ENCODE measurements at places on chromosomes 3 and 15.

- no peak for DNase-seq
These were observed 66.6 kb upstream of the ST8SIA2 start for GRCh38 chr15:92327033-92327432.

DNA sequence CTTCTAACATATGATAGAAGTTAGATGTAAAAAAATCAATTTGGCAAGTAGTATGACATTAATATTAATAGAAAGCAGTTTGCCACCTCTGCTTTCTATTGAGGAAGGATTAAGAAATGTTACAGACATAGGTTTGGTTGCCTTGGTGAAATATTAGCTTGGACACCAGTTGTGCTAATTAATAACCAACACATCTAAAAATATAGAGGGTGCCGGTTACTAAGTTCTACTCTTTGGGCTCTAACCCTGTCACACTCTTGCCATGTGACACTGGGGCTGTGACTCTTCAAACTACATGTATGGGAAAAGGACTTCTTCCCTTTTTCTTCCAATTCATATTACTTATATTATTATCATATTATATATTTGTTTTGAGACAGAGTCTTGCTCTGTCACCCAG lies 64.4 kb downstream of the TRIM71 start:
- DNase-seq: no peak

DNA sequence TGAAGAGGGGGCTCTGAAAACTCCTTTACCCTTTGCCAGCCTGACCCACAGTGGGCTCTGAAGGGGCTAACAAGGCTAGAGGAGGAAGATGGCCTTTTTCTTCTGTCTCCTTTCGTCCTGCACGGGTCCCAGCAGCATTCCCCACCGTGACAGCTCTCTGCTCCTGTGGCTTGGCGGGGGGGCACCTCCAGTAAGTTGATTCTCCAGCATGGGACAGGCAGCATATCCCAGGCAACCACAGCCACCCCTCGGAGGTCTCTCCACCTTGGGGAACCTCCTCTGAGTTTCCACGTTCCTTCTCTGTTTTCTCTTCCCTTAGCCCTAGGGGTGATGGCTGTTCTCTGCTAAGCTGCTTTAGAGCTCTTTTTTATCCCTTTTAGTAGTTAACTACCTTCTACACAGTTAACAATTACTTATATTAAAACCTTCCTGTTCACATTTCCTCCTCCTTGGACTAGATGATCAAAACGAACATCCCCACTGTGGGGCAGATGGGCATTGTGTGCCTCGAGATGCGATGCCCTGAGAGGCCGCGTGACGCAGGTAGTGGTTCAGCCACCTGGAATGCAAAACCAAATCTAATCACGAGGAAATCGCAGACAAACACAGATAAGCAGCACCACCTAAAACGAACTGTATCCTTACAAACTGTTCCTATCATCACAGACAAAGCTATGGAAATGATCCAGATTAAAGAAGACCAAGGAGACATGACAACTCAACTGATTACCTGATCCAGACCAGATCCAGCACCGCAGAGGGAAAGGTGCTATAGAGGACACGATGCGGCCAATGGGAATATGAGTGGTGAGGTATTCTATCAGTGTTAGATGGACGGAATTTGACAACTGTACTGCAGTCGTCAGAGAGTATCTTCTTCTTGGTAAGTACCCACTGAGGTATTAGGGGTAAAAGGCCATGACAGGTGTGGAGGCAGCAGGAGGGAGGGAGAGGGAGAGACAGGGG lies 27.7 kb downstream of the TSPAN3 start:
- DNase-seq: no peak

- DNase-seq: no peak
These were observed 636.8 kb downstream of the MECOM start for GRCh38 chr3:169026543-169027182.

- no peak for DNase-seq
These were observed 42.0 kb upstream of the MEIS2 start for GRCh38 chr15:37142371-37142770.

DNA sequence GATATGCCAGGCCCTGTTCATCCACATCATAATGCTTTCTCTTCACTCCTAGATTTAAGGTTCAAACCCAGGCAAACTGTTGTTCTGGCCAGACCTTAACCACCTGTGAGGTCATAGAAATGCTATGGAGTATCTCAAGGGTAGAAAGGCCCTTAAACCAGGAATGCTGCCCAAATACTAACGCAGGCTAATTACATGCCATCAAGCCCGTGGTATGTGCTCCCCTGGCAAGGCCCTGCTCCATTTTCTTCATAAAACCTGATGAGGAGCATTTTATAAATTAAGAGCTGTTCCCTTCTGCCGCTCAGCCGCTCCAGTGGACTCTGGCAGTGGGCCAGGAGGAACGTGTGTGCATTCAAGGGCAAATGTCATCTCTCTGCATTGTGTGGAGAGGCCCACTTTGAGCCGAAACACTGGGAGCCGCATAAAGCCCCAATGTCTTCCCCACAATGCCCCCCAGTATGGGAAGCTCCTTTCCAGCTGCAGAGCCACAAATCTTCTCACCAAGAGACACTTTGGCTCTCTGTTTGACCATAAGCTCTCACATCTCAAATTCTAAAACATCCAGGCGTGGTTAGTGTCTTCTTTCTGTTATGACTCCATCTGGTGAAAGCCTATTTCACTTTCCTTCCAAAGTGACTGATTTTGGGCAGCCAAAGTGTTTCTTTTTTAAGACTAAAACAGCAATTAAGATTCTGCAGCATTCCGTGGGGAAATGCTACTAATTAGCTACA lies 210.8 kb upstream of the NR2E3 start:
- peak; percentile 27 for DNase-seq

DNA sequence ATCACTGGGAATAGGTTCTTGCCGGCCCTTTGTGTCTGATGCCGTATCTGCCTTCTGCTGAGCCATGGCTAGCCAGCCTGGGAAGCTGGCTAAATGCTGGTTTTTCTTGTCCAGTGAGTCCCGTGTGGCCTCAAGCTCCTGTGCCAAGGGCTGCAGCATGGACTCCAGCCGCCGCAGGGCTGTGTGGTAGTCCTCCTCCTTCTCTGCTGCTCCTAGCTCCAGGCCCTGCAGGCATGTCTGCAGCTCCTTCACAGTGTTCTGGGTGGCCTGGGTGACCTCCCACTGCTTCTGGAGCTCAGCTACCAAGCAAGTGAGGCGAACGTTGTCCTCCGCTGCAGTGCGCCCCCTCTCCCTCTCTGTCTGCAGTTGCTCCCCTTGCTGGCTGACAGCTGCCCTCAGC lies 24.9 kb downstream of the CXCR6 start:
- DNase-seq: no peak

DNA sequence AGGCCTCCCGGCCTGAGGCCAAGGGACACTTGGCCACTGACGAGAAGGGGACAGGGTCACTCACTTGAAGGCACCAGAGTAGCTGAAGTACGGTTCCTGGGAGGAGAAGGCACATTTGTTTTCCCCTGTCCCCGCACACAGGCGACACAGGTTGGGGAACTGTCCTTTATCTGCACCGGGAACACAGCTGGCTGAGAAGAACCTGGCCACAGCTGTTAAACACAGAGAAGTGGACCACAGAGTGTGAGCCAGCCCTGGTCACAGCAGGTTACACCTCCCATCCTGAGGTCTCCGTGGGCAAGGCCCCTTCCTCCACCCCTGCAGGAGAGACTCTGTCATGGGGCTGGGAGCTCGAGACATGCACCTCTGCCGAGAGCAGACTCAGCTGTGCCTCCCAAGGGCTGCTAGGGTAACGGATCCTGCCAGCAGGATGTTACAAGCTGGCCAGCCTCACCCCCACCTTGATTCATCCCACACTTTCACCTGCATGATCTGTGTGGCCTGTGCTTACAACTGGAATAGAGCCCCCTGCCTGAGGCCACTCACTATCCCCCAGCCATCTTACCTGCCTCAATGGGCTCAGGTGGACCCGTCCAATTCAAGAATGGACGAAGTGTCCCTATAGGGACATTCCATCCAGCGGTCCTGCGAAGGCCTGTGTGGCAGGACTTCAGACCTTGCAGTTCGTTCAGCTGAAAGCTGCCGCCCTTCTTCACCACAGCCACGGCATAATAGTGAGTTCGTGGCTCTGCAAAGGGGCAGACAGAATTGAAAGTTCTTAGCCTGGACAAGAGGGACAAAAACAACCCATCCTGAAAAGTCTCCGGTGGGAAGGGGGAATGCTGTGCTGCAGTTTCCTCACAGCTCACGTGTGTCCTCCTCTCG lies 9.2 kb downstream of the LTF start:
- no peak for DNase-seq

- no peak for DNase-seq
These were observed 481.2 kb upstream of the WNT5A start for GRCh38 chr3:55968331-55968730.

- DNase-seq: no peak
These were observed 462.9 kb upstream of the SGO1 start for GRCh38 chr3:20648921-20649381.

- no peak for DNase-seq
These were observed 338.2 kb upstream of the SLCO3A1 start for GRCh38 chr15:91515188-91515754.

DNA sequence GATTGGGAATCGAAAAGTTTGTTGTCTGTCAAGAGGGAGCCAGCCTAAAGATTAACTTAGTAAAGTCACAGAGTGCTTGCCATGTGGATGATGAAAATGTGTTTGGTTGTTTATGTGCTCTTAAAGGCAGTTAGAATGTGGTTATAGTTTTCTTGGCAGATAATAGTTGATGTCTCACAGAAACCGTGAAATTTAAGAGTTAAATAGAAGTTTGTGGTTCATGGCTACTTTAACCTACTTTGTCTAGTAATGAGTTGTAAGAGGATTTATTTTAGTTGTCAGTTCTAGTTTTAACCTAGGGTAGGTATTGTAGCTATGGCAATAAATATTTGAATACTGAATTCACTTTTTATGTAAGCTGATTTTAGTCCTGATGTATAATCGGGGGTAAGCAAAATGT lies 36.4 kb upstream of the EIF3J start:
- DNase-seq: no peak

GRCh38 chr3:134772591-134772990 lies 22.5 kb upstream of the EPHB1 start:
- DNase-seq: no peak

DNA sequence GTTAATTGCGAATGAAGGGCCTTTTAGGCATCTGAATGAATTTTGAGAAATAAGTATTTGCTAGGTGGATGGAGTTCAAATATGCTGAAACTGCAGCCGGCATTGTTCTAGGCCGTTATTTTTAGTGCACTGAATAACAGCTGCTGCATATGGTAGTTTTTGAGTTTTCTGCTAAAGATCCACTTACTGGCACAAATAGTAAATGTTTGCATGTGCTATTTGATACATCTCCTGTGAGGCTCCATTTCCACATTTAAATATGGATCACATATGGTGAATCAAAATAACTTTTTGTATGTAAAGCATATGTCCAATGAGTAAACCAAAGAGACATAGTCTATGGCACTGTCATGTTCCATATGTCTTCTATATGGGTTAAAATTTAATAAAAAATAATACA lies 56.7 kb upstream of the CNTN4 start:
- DNase-seq: no peak

DNA sequence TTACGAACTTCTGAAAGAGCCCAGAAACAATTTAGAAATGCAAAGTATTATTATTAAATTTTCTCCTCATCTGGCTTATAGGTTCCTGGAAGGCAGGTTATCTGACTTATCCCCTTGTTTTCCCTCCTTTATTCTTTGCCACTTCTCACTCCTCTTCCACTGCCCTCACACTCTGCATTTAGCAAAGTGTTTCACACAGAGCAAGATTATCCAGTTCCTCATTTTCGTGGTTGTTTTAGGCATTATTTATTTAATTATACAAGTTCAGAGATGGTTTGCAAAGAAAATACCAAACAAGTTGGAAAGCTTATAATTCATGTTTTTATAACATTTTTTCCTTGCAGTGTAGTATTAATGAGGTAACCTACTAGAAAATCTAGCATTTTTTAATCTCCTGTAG lies 544.9 kb downstream of the NSUN3 start:
- DNase-seq: no peak

DNA sequence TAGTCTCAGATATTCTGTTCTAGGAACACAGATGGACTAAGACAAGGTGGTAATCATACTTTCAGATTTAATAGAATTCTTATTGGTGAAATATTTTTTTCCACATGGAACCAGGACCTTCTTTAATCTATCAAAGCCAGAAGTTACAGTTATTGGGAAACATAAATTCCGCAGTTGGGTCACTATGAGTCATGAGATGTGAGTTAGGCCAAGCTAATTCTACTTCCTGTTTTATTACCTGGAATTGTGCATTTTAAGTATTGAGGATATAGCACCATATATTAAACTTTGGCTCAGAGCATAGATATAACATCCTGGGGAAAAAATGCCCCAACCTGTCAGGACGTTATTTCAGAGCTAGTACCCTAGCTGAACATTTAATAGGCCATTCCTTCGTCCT lies 96.4 kb upstream of the P3H2 start:
- DNase-seq: no peak

DNA sequence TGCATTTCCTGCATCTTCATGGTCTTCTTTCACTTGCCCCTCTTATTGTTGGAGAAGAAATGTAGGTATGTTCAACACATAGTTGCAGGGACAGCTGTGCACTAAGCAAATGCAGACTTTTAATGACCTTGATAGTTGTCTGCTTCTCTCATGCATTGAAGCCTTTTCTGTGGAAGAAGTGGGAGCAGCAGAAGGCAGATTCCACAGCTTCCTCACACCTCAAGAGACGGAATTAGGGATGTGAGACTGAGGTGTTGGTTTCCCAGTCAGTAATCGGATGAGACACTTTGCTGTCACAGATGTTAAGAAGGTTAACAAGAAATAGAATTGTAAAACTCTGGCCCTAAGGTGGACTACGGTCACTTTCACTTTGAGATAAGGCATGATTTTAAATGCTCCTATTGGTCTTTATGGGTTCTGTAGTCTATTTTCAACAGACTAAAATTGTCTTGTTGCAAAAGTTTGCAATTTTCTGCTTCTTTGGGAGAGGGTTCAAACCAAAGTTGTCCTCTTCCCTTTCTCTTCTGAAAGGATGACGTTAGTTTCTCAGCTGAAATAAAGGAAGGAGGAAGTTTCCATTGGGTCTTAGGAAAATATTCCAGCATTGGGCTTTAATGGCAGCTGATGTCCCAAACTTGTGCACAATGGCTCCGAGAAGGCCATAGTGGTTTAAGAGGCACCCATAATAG lies 117.4 kb downstream of the LPP start:
- DNase-seq: no peak

DNA sequence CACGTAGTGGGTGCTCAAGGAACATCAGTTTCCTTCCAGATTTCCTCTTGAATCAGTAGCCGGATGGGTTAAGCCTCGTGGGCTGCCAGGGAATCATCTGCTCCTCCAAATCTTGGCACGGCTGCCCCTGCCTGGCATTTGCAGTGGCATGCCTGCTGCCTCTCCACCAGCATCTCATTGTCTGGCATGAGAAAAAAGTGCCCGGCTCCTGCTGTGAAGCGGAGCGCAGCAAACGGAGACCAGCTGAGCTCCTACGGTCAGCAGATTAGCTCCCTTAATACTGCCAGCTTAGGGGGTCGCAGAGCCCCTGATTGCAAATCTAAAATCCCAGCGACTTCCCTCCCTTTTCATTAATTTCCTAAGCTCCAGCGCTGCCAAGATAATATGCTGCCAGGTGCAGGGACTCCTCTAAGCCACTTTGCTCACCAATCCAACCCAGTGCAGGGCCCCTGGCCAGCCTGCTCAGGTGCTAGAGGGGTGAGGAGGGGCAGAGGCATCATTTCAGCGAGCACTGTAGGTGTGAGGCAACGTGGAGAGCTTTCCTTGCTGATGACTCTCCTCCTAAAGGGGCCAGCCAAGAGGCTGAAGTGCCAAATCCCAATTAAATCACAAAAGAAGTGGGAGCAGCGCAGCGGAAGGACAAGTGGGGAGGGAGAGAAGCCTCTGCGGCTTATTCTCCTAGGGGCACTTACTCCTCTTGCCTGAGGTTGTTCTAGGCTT lies 49.6 kb upstream of the ST8SIA2 start:
- DNase-seq: no peak

- no peak for DNase-seq
These were observed 155.6 kb upstream of the NR2E3 start for GRCh38 chr15:71654720-71655174.
